ENCODE measurements at places on chromosomes 6 and 20.

- DNase-seq, result no peak
Measured at GRCh38 chr6:11333132-11333849, 100.8 kb upstream of the NEDD9 start.

DNA sequence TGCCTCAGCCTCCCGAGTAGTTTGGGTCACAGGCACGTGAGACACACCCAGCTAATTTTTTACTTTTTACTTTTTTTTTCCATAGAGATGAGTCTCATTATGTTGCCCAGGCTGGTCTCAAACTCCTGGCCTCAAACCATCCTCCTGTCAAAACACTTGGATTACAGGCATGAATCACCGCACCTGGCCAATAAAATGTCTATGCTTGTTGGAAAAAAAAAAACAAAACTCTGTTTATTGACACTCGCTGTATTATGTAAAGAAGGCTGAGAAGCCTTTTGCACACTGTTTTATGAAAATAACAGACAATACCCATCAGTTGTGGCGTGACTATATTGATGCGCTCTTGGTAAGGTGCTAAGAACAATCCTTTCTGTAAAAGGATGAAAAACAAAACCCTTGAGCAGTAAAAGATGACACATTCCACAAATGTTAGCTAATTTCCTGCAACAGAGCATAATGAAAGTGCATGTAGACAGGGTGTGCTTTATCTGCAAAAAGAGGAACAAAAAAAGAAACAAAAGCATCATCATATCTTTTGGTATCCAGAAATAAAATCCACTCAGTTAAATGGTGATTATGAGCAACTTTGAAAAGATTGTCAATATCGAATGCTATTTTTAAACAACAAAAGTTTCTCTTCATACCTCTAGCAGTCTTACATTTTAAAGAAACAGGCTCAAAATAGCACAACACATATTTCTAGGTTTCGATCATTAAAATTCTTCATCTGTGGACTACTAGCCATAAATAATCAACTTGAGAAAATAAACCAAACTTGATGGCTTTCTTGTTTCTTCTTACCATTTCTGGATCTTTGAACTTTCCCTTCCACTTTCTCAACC, 108.3 kb upstream of the PHACTR1 start:
- no peak for DNase-seq

- DNase-seq, result no peak
Measured at GRCh38 chr6:3337521-3338350, 79.0 kb downstream of the PSMG4 start.

DNA sequence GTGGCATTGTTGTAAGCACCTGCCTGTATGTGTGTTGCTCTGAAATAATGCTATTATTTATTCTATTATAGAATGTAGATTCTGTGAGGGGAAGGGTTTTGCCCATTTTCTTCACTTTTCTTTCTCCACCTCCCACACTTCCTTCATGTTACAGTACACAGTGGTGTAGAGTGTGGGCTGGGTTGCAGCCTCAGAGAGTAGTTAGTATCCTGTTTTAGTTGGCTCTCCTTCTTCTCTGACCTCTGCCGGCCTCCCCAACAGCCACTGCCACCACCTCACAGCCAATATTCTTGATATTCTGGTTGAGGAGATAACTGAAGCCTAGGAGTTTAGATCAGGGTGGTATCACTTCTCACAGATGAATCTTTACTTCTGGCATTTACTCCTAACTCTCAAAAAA, 143.4 kb downstream of the BCKDHB start:
- no peak for DNase-seq

- DNase-seq, result no peak
Measured at GRCh38 chr6:26103141-26103769, 16.0 kb downstream of the HFE start.

- peak; percentile 37 for DNase-seq
Measured at GRCh38 chr6:135568379-135568778, 70.8 kb upstream of the AHI1 start.
